ENCODE measurements at places on chromosomes 1 and 21.

DNA sequence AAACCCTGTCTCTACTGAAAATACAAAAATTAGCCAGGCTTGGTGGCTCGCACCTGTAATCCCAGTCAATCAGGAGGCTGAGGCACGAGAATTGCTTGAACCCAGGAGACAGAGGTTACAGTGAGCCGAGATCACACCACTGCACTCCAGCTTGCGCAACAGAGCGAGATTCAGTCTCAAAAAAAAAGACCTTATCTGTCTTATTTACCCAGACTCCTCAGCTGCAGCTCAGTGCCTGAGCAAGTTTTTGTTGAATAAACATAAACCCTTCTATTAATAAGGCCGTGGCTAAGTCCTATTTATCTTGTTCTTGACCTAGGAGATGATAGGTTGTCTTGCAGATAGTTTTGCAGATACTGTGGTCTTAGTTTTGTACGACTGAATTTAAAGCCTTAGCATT lies 136.4 kb upstream of the TMEM51 start:
- DNase-seq, result no peak

- DNase-seq, result no peak
These were observed 55.9 kb downstream of the SETD4 start for GRCh38 chr21:36004441-36004840.

GRCh38 chr1:7784492-7785071 lies 491 bp downstream of the PER3 start:
- DNase-seq, result no peak

DNA sequence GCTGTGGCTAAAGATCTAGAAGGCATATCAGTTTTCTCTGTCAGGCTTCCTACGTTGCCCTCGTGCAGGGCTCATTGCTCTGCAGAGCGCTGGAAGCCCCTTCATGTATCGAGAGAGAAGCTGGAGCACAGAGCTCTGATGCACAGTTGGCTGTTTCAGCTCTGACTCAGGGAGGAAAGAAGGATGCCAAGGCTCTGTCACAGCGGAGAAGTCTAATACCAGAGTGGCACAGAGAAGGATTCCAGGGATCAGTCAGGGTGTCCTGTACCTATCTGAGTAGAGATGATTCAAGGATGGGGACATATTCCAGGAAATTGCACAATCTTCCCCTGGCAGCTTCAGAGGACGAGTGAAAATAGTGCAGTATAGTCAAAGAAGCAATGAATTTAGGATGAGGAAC lies 179.2 kb upstream of the FMN2 start:
- no peak for DNase-seq

DNA sequence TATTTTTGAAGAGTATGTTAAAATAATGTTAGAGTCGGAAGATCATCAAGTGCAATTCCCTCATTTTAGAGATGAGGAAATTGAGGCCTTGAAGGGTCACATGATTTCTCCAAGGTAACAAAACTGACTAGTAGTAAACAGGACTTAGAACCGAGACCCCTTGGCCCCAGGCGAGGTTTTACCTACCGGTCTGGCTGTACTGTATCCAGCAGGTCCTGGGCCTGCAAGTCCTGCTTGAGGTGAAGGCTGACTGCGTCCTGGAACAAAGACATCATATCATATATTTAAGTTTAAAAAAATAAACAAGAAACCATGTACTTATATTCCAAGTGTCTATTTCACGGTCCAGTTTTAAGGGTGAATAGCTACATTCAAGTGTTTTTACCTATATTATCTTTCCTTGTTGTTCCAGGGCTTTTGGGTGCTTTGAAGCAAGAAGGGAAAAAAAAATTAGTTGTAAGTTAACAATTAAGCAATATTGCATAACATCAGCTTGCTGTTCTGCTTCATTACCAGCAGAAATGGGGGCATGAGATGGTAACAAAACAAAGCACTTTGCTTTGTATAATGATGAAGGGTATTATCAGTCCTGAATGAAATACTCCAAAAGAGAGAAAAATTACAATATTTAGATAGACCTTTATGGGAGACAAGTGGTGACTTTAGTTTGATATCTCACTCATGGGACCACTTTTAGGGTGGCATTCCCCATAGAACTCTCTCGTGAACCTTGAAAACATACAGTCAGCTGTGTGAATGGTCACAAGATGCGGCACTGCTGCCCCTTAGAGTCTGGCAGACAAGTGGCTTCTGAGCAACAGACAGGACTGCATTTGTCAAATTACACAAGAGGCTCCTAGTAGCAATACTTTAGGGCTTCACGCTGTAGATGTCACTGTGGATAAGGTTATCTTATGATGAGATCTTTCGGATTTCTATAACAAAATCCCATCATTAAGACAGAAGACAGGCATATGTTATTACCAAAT lies 29.8 kb upstream of the CFAP298 start:
- no peak for DNase-seq

DNA sequence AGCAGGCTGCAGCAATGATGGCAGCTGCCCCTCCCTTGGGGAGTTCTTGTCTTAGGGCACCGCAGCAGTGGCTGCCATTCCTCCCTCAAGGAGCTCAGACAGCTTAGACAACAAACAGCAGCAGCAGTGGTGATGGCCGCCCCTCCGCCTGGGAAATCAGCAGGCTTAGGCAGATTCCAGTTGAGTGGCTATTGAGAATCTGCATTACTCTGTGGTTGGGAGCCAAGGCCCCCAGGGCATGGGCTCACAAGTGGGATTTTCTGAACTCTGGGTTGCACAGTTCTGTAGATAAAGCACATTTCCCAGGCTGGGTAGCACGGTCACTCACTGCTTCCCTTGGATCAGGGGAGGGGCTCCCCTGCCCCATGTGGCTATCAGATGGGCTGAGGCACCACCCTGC lies 1280.7 kb upstream of the TMPRSS15 start:
- DNase-seq, result no peak

All from activated CD4-positive, alpha-beta T cell treated with anti-CD3 and anti-CD28 coated beads, Interleukin-2, amount 50 U/mL, for 16 hours (primary cell).